Suppressor macrophage treated with lipopolysaccharide for 4 hours (primary cell): ENCODE measurements at places on chromosomes 6 and 20.

DNA sequence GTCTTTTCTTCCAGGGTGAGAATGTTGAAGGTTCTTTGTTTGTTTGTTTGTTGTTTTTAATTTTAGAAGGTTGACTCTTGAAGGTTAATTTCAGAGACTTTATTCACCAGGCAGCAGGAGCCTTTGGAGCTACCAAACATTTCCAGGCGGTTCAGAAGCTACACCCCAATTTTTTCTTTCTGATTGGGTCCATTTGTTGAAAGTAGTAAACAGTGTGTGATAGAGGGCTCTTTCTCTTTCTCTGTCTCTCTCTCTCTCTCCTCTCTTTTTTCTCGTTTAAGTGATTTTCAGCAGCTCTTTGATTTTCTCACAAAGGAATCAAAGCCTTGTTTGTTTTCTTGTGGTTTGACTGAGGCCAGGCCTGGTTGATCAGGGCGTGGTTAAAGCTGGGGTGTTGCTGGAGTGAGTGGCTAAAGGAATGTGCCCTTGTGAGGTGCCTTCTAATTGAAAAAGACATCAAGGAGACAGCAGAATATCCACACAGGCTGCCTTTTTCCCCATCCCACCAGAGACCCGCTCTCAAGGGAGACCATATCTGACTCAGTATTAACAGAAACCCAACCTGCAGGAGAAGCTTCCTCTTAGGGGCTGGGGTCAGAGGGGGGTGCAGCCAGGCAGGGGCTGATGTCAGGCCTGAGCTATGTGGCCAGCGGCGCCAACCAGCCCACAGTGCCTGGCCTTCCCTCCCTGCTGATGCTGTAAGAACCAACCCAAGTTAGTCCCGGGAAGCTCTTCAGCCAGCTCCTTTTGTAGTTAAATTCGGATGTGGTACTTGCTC, 40.4 kb upstream of the NAA20 start:
- no peak for DNase-seq

GRCh38 chr6:6612308-6612707, 23.8 kb downstream of the LY86 start:
- DNase-seq, result no peak

DNA sequence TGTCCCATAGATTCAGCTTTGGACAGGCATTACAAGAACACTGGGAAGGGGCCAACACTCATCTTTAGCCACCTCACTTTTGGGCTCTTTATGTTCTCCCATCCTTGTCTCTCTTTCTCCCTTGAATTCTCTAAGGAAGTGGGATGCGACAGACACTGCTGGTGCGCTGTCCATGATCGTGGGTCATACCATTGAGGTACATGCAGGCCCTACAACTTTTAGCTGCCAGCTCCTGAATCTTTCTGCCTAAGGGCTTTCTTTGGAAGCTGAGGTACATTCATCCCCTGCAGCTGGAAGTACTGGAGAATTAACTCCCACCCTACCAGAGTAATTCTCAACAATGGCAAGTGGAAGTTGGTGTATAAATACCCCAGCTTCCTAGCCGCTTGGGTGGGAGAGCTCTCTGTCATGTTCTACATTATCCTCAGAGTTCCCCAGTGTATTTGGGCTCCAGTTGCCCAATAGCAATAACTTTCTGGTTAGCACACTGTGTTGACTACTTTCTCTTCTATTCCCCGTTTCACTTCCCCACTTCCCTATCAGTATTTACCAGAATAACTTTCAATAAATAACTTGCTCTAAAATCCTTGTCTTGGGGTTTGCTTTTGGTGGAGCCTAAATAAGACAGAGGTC, 309.4 kb upstream of the RNF24 start:
- DNase-seq, result peak; percentile 78

- DNase-seq, result no peak
Observed at GRCh38 chr20:37382482-37383120, 36.7 kb downstream of the SRC start.

GRCh38 chr6:13807696-13808095, 6.7 kb downstream of the MCUR1 start:
- DNase-seq, result no peak

DNA sequence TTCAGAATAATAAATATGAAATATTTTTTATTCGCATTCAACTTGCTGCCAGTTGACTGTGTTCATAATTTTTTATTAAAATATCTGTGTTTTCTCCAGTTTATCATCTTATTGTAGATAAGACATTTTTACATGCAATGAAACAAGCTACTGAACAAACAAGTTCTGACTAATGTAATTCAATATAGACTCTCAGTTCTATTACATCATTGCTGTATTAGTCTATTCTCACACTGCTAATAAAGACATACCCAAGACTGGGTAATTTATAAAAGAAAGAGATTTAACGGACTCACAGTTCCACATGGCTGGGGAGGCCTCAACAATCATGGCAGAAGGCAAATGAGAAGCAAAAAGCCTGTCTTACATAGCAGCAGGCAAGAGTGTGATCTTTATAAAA, 1357.7 kb upstream of the CITED2 start:
- no peak for DNase-seq

- DNase-seq, result no peak
Observed at GRCh38 chr6:99521633-99522151, 6.5 kb upstream of the USP45 start.

GRCh38 chr20:34546751-34547181, 11.8 kb upstream of the MAP1LC3A start:
- no peak for DNase-seq

DNA sequence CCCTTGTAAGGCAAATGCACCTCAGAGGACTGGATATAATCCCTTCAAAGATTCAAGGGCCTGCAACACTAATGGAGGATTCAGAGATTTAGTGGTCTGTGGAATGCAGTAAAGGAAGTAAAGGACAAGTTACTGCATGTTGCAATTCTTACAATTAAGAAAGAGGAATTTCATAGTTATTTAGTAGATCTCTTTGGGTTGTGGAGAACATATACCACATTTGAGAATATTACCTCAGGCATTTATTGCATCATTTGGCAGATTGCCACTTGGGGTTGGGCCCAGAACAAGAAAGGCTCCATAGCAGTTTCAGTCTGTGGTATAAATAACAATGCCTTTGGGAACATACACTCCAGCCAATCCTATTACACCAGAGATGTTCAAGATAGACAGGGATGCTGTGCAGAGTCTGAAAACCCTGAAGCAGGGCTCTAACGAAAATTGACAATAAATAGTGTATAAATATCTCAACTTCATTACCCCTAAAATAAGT, 20.9 kb upstream of the EPM2A start:
- peak; percentile 71 for DNase-seq

DNA sequence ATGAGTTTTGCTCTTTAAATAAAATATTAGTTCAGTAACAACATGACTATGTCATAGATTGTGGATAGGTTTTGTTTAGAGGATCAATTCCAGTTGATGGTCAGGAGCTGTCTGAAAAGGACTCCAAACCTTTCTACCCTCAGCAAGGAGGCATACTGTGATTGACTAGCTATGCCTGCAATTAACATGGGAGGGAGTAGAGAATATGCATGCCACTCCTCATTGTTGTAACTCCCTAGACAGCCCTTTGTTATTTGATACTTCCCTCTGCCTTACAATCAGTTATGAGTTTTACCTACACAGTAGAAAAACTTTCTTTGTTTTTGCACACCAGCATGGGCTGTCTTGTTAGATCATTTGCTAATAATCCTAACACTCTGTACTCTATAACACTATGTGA, 1418.5 kb downstream of the KHDRBS2 start:
- DNase-seq, result no peak

DNA sequence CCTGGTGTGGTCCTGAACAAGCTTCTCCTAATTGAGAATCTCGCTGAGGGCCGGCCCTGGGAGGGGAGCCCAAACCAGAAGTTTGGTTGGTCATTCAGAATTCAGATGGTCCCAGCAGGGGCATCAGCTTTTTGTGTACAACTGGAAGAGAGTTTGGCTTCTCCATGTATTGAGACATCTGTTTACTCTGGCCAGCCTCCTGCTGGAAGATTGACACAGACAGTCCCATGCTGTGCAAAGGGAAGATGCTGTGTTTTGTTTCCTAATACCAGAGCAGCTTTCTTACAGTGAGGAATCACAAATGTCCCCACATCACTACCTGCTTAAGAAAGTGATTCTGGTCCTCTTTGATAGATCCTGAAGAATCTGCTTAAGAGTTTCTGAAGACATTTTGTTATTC, 97.8 kb downstream of the PLEKHG1 start:
- no peak for DNase-seq

DNA sequence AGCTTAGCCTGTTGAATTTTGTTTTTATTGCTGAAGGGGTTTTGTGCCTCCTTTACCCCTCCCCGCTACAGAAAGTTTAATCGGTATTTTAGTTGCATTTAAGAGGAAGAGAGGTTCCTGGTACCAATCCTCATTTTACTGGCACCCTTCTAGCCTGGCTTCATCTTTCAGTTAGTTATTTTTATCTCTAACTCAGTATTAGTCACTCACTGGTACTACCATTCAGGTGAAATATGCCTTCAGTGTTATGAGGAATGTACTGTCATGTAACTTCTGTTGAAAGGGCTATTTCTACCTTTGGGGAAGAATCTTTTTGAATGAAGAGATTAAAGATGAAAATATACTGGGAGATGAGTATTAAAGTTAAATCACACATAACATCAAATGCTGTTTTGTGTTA, 211.8 kb downstream of the CDKAL1 start:
- no peak for DNase-seq

GRCh38 chr6:163984124-163984936, 569.8 kb downstream of the QKI start:
- DNase-seq, result no peak

DNA sequence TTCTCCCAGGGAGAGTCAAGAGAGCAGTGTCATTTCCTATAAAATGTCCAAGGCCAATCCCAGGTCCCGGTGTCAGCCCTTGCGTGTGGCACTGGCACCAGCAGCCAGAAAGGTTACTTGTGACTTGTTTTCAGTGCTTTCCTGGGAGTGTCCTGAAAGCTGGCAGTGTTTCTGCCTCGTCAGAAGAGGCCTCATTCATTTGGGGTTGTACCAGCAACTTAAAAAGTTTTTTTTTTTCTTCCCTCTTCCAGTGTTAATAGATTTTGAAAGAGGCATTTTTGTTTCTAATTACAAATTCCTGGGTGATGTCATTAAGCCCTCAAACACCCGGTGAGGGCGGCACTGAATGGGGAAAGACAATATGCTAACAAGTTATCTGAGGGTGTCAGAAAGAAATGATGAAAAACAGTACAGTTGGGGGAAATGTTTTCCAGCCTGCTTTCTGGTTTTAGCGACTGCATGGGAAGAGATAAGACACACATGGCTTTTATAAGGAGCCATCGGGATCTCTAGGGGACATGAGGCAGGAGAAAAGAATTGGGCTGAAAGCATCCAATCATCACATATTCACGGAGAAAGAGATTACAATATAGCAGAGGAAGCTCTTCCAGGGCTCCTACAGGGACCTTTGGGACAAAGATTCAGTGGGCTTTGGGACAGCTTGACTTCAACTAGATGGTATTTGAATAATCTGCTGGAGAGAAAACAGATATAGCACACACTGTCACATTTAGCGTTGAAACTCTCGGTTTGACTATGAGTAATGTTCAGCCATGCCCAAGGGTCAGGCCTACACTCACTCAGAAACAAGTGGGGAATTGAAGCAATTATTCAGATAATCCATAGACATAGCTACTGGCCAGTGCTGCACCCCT, 153.0 kb downstream of the BCAS1 start:
- peak; percentile 85 for DNase-seq

GRCh38 chr20:63119121-63119962, 96.6 kb downstream of the YTHDF1 start:
- DNase-seq, result no peak

- no peak for DNase-seq
Observed at GRCh38 chr20:44689809-44690208, 25.4 kb upstream of the CCN5 start.

DNA sequence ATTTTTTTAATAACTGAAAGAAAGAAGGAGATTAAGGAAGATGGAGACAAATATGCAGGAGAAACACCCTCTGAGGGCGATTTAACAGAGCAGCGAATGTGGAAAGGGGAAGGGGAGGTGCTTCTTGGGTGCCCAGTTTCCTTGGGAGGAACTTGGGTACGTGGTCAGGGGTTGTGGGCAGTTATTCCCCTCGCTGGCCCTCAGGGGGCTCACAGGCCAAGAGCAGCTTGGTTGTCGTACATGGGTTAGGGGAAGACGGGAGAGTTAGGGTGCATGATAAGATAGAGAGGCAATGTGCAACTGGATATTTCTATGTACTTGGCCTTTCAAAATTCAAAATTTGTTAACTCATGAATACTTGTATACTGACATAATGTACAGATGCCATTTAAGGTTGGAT, 7.0 kb upstream of the TUBB2A start:
- no peak for DNase-seq

DNA sequence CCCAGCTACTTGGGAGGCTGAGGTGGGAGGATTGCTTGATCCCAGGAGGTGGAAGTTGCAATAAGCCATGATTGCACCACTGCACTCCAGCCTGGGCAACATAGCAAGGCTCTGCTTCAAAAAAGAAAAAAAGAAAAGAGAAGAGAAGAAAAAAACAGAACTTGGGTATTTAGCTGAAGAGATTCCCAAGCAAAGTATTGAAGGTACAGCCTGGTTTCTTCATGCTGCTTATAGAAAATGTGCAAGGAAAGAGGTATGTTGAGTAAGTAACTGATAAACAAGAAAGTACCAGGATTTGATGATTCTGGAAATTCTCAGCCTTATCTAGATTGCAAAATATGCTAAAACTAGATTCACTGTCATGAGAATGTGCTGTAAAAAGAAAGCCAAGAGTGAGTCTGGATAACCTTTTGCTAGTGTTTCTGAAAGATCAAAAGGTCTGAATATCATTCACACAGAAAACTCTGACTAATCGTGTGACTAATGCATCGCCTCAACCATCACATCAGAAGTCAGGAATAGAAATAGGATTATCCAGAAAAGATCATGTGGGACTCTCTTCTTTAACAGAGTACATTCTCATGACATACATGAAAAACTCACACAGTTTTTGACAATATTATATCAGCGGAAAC, 32.4 kb upstream of the NOP56 start:
- DNase-seq, result peak; percentile 59

GRCh38 chr20:7379621-7380220, 560.5 kb downstream of the HAO1 start:
- DNase-seq, result no peak

DNA sequence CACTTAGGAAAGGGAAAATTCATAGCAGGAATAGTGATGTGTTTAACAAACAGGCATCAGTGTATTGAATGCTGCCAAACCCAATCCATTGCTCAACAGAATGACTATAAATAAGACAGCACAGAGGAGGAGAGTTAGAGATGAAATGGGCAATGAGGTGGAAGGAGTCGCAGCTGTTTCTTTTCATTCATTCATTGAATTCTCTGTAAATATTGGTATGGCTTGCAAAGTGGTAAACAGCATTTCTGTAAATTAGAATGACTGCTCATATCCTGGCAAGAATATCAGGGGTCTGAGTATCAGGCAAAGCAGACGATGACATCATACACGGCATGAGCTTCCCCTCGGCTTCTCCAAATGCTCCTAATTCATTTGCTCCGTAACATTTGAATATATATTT, 703.6 kb upstream of the SLC35B3 start:
- DNase-seq, result no peak

DNA sequence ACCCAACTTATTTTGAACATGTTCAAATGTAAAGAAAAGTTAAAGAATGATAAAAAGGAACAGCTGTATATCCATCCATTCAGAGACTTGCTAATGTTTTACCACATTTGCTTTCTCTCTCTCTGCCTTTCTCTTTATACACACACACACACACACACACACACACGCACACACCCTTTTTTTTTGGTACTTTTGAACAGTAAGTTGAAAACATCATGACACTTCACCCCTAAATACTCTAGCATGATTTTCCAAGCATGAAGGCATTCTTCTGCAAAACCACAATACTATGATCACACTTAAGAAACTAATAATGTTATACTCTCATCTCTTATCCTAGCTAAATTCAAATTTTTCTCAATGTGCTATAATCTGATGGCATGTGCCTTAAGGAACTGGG, 192.3 kb downstream of the UTRN start:
- no peak for DNase-seq

- no peak for DNase-seq
Observed at GRCh38 chr20:11180186-11180585, 506.4 kb upstream of the JAG1 start.
